ENCODE measurements at places on chromosomes 4 and X.
A peak's percentile ranks its signal among the peaks of the same experiment; 100 is the strongest.

- no peak for DNase-seq
Measured at GRCh38 chrX:568311-568710, 62.3 kb upstream of the SHOX start.

- no peak for DNase-seq
Measured at GRCh38 chr4:70365479-70365878, 4.9 kb downstream of the SMR3A start.

GRCh38 chr4:55372259-55372658, 23.5 kb upstream of the TMEM165 start:
- no peak for DNase-seq

DNA sequence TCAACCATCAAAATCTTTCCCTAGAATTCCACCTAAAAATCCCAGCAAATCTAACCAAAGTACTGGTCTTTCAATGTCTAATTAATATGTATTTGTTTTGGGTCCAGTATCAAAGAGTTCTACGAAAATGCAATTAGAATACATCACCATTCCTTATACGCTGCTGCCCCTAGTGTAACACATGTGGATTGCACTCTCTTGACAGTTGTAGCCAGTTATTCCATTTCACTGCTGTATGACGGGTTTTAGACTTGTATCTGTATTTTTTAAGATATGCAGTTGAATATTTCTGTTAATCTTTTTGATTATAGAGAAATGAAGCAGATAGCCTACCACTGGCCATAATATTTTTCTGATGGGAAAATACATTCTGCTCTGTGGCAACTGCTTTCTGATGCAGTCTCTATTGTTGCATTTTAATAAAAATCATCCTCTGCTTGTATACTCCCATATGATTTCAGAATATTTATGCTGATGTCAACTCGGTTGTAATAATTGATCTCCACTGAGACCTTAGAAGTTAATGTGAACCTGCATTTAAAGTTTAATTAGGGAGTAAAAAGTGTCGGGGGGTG, 17.1 kb upstream of the PAGE2B start:
- DNase-seq = peak; percentile 53

DNA sequence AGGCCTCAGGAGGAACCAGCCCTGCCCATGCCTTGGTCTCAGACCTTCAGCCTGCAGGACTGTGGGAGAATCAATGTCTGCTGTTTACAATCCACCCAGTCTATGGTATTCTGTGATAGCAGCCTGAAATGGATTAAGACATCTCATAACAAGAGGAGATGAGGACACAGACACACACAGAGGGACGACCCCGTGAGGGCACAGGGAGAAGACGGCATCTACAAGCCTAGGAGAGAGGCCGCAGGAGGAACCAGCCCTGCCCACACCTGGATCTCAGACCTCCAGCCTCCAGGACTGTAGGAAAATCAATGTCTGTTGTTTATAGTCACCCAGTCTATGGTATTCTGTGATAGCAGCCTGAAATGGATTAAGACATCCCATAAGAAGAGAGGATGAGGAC, 3.3 kb downstream of the SLC25A6 start:
- DNase-seq = no peak

DNA sequence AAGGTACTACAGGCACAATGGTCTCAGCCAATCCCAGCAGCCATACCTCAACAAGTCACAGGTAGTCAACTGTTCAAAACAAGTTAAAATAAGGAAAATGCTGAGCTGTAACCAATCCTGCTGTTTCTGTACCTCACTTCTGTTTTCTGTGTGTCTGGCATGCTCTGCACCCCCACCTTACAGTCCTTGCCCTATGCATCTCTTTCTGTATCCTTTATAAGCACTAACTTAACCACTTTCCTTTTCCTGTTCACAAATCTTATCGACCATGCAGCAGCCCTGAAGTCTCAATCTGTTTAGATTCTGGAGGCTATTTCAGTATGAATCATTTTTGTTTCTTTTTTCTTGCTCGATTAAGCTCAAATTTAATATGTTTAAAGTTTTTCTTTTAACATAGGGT, 12.5 kb upstream of the FAM13A start:
- no peak for DNase-seq

DNA sequence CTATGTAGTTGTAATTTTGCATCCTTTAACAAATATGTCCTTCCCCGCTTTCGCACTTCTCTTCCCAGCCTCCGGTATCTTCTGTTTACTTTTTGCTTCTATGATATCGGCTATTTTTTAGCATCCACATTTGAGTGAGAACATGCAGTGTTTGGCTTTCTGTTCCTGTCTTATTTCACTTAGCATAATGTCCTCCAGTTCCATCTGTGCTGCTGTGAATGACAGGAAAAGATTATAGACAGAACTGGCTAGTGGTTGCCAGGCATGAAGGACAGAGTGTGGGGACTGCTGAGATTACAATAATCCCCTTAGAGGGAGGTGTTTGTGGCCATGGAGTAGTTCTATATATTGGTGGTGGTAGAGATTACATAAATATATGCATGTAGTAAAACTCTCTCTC, 588.6 kb downstream of the NLGN4X start:
- DNase-seq = no peak

DNA sequence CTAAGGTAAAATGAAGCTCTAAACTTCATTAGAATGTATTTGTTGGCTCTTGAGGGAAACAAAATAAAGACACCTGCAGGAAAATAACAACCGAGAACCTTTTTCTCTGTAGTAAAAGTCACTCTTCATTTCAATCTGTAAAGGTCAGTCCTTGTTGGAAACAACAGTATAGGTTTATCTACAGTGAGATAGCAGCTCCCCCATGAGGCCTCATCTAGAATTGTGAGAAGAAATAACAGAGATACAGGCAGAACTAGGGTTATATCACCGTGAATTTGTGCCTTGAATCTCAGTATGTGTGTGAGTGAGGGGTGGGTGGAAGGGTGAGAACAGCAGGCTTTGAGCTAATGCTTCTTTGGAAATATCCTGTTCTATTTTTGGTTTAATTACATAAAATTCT, 107.8 kb upstream of the FMR1 start:
- peak; percentile 0 for DNase-seq

- DNase-seq = no peak
Measured at GRCh38 chr4:156805696-156806095, 165.9 kb downstream of the PDGFC start.

DNA sequence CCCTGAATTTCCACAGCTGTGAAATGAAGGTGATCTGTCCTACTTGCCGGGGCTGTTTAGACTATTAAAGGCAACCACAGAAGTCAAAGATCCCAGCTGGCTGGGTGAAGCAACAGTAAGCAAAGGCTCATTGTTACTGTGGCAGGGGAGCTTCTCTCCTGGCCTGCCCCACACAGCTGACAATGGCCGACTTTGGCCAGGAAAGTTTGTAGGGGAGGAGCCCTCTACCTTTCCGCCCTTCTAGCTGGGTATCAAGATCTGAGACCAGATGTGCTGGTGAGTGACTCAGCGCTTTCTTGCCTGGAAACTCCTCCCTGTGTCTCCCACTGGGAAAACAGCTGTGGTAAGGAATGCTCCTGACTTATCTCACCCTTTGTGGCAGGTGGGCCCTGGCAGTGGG, 21.1 kb downstream of the RASSF6 start:
- no peak for DNase-seq

- no peak for DNase-seq
Measured at GRCh38 chrX:71619986-71620385, 1.7 kb upstream of the CXCR3 start.

DNA sequence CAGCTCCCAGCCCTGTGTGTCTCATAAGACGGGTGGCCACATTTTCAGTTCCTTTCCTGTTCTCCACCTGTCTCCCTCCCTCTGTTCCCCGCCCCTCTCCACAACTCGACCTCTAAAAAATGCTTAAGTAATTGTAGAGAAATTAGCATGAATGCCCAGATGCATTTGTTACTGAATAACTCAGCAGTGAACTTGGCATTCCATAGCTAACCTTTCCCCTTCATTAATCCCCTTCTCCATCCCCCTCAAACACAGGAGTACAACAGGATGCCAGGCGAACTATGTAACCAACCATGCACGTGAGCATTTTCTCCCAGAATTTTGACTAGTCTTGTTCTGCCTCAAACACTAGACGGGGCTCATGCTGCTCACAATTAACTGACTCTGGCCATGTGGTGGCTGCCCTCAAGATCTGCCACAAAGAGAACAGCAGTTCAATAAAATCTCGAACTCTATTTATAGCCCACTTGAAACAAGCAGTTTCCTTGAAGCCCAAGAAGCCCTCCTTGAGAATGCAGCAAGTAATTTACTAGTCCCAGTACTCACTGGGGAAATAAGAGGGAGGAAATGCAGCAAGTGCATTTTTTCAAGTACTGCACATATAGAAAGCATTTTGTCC, 351.2 kb downstream of the ARHGAP24 start:
- DNase-seq = no peak

GRCh38 chrX:43003939-43004338, 226.0 kb upstream of the PPP1R2C start:
- no peak for DNase-seq

DNA sequence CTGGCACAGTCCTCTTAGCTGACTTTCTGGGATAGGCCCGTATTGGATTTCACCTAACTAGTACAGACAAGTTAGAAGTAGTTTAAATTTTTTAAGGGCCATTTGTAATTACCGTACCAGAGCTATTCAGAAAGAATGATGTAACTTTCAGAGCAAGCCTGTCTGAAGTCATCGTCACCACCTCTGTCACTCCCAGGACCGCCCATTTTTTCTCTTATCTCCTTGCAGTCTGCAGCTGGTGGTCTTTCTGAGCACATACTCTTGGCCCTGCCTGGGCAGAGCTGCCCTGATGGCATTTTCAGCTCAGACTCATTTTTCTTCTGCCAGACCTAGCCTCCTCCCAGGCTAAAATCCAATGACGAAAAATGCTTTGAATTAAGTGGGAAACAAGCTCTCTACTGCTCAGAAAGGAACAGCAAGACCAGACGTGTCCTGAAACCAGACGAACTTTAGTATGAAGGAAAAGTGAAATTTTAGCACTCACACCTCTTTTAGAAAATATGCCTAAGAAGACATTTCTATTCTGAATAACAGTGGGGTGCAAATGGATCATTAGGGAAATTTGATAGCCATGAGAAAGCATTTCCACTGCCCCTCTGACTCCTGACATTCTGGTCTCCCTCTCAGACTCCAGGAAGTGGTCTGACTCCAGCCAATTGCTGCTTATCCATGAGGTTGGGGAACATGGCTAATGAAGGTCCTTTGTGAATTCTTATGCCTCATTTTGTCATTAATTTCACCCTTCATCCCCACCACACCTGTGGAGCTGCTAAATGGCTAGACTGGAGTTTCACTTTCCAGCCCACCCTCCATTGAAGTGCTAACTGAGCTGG, 162.4 kb upstream of the GYPA start:
- DNase-seq = no peak

- no peak for DNase-seq
Measured at GRCh38 chrX:13043138-13043537, 1.3 kb downstream of the FAM9C start.

DNA sequence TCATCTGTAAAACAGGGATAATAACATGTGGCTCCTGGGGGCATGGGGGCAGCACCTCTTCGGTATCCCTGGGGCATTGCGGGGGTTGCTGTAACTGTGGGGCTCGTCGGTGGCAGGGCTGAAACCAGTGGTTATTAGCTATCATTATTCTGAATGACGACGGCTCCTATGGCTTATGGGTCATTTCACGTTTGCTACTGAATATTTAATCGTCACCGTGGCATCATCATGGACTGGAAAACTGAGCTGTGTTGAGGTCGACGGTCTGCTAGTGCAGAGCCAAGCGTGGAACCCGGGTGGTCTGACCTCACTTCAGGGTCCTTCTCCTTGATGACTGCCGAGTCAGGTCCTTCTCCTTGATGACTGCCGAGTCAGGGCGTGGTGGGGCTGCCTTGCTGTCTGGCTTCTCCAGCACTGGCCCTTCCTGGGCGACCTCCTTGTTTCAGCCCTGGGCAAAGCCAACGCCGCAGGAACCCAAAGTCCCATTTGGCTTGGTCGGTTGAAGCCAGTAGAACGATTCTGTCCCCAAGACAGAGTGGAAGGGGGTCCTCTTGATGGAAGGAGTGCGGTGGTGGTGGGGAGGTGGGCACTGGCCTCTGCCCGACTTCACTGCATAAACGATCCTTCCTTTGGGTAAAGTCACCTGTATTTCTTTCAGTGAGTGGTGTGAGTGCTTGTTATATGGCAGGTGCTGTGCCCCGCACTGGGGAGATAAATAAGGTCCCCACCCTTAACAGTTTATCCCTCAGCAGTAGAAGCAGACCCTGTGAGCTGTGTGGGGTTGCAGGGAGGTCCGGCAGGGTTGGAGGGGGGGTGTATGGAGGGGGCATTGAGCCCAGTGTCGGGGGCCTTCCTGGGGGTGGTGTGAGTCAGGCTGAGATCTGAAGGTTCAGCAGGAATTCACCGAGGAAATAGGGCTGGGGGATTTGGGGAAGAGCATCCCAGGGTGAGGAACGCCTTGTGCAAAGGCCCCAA, 40.8 kb downstream of the PSAPL1 start:
- no peak for DNase-seq

DNA sequence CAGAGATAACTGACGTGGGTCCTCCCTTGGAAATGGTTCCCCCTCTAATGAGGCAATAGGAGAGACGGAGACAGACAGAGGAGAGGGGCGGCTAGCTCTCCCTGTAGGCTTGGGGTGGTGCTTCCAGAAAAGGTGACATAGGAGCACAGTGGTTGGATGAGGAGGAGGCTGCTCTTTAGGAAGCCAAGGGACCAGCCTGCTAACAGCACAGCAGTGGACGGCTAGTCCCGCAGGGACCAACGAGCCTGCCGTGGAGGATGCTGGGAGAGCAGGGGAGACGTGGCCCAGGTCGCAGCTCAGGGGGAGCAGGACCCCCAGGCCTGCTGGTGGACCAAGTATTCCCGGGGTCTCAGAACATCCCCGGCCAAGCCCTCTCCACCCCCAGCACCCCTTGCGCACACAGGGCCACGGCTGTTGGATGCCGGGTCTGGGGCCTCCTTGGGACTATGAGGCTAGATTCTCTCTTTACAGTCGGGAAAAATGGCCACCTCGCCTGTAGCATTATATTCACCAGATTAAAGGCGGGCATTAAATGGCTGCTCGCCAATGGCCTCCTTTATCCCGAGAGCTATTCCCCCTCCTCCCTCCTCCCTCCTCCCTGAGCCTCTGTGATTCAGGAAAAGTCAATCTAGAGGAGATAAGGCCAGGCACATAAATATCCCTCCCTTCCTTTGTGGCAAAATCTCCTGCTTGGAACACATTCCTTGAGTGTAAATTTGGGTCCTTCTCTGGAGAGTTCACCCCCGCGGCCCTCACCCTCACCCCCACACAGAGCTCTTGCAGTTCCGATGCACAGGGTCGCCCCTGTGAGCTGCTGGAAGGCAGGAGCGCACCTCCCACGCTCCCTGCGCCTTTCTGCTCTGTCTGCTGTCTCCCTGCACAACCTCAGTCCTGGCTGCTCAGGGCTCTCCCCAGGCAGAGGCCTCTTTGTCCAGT, 30.5 kb upstream of the NSG1 start:
- no peak for DNase-seq

DNA sequence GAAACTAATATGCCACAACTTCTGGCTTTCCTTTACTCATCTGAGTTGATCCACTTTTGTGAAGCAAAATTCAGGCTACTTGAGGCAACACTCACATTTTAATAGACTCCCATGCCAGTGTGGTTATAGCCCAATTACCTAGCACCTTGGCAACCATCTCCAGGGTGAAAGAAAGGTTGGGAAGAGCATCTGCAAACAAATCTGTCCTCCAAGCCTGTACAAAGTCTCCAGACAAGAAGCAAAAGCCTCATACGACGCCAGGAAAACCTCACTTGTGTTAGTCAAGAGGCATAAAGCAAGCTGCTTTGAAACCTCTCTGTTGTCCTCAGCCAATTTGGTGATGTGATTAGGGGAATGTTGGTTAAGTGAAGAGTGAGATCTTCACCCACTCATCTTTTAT, 246.6 kb downstream of the THOC2 start:
- no peak for DNase-seq
